ENCODE measurements at places on chromosomes 11 and 22.
A peak's percentile ranks its signal among the peaks of the same experiment; 100 is the strongest.

DNA sequence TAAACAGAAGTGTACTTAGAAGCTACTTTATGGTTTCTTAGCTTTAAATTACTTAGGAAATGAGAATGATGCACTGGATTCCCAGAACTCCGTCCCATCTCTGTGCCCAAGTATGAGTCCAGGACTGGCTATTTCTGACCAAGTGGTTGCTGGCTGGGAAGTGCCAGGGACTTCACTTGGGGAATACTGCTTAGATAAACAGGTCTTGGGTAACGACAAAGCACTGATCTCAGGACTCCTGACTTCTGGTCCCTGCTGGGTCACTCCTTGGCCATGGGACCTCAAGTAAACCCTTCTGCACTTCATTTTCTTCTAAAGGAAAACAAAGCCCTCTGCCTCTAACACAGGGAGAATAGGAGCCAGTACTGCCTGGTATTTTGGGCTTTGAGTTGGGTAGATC is 27.9 kb downstream of the ABTB2 start:
- DNase-seq: no peak

GRCh38 chr11:25859776-25860175 is 472.2 kb upstream of the ANO3 start:
- no peak for DNase-seq

DNA sequence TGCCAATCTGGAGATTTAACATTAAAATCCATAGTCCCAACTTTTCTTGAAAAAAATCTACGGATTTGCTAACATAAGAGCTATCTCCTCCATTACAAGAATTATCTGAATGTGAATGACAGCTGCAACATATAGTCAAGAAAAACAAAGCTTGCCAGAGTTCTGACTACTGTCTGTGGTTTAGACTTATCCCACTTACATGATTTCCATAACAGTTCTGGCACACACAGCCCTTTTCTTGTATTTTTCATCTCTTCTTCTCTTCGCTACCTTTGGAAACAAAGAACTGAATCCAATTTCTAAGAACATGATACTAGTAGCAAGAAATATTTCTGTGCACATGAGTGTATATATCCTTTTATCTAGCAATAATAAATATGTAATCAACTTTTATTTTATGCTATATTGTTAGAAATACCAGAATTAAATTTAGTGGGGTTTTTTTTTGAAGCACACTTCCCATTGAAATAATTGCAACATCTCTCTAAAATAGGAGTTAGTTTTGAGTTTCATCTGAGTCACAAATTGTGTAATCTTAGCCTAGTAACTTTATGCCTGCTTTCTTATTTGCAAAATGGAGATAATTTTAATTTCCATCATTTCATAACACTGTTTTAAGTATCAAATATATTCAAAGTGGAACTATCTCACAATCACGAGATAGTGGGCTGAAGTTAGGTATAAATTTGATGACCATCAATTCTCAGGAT is 1217.6 kb downstream of the JRKL start:
- DNase-seq: no peak

DNA sequence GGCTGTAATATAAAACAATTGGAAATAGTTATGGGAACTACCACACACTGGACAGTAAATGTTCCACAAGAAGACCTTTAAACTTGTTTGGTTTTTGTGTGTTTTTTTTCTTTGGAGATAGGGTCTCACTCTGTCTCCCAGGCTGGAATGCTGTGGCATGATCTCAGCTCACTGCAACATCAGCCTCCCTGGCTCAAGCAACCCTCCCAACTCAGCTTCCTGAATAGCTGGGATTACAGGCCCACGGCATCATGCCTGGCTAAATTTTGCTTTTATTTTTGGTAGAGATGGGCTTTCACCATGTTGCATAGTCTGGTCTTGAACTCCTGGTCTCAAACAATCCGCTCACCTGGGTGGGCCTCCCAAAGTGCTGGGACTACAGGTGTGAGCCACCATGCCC is 121.0 kb downstream of the MPPED2 start:
- DNase-seq: no peak

GRCh38 chr11:125345421-125346178 is 150.5 kb downstream of the FEZ1 start:
- peak; percentile 15 for DNase-seq

DNA sequence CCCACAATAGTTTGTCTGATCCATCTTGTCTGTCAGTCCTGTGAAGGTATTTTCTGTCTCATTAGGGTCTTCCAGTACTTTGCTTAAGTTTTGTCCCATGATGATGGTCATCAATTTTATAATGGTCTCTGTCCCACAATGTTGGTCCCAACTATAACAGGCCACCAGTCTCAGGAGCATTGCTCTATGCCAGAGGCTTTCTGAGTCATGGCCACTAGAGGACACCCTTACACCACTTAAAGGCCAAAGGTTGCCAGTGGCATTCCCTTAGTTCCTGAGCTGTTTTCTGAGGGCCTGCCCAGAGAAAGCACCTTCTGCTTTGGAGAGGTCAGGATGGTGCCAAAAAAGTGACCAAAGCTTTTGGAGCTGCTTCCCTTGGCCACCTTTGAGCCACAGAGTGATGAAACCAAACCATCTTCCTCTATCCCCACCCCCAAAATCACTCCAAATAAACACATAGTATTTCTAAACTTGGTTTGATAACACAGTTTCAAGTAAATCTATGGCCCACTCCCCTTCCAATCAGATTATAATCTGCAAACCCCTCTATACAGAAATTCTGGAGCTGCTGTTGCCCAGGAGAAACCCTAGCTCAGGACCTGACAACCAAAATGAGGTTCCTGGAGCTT is 19.3 kb downstream of the EIF3F start:
- peak; percentile 63 for DNase-seq

GRCh38 chr11:24833573-24833972 is 336.7 kb downstream of the LUZP2 start:
- DNase-seq: no peak

GRCh38 chr11:126837581-126837980 is 163.0 kb downstream of the KIRREL3 start:
- DNase-seq: no peak

GRCh38 chr11:82927264-82927880 is 25.8 kb downstream of the DDIAS start:
- peak; percentile 43 for DNase-seq

DNA sequence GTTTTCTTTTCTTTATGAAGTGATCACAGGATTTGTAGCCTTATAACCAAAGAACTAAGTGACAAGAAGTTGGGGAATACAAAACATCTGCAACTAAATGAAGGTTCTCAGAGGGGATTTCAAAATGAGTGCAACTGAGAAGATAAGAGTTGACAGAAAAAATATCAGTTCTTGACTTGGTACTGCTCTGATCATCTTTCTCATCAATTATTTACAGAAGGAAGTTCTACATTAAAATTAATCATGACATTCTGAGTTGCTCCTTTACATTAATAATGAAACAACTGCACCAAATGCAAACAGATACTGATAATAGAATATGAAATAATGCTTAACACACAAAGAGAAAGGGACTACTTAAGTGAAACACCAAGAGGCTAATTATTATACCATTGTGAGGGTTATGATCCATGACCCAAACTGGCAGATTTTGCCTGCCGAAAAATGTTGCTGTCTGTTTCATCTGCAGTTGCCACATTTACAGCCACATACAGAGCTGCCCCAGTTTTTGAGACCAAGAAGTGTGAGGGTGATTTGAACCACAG is 561.9 kb upstream of the ANO5 start:
- DNase-seq: no peak
